ENCODE measurements at places on chromosomes 2 and 18.
A peak's percentile ranks its signal among the peaks of the same experiment; 100 is the strongest.

DNA sequence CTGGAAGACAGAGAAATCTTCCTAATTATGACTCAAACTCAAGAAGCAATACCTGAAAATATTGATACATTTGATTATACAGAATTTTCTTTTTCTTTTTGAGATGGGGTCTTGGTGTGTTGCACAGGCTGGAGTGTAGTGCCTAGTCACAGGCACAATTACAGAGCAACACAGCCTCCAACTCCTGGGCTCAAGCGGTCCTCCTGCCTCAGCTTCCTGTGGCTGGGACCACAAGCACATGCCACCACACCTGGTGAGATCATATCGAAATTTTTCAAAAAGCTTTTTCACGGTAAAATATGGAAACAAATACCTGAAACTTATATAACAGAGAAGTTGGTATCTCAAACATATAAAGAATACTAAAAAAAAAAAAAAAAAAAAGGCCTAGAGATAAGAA is 27.9 kb downstream of the TGFBRAP1 start:
- no peak for DNase-seq

GRCh38 chr2:162074928-162075688 is 1.1 kb upstream of the DPP4 start:
- DNase-seq: no peak

GRCh38 chr2:58025150-58025933 is 21.3 kb upstream of the VRK2 start:
- DNase-seq: no peak

GRCh38 chr2:165743442-165743841 is 50.6 kb downstream of the GALNT3 start:
- no peak for DNase-seq

DNA sequence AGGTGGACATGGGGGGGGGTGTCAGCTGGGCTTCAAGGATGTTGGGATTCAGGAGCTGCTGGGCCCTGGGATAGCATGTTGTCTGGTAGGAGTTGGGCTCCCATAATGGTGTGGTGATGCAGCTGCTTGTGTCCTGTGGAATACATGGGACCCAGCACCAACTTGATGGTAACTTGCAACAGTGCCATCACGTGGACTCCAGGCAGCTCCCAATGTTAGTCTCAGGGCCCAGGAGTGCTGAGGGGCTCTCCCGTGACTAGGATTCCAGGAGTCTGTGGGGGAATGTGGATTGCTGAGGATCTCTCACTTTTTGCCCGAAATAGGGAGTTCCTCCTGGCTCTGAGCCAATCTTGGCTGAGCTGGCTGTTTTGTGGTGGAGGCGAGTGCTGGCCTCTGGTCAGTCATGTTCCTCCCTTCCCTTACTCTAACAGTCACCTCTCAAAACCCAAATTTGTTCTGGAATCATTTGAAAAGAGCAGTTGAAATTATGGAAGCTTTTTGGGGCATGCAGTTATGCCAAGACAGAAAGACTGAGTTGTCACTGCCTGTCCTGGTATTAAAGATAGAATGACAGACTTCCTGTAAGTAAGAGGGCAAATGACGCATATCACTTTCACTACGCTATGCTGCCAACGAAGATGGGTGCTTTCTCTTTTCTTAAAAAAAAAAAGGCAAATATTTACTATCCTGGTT is 607.1 kb downstream of the ADCYAP1 start:
- no peak for DNase-seq

GRCh38 chr2:144099340-144099739 is 420.6 kb downstream of the ZEB2 start:
- DNase-seq: no peak

GRCh38 chr2:234633581-234634230 is 136.8 kb upstream of the ARL4C start:
- DNase-seq: no peak

DNA sequence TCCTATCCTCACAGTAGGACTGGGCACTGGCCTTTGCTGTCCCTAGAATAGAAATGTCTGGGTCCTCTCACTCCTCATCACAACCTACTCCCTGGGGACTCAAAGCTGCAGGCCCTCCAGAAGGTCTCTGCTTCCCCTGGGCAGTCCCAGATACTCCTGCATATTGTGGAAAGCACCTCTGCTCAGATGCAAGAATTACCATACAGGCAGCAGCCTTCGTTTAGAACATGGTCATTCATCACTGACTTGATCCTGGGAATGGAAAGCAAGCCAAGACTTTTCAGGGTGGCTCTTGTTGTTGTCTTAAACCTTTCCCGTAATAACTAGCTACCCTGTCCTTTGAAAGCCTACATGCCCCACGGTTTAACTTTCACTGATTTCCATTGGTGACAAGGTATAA is 53.1 kb upstream of the NPAS2 start:
- DNase-seq: no peak

GRCh38 chr2:71557321-71557720 is 104.0 kb downstream of the DYSF start:
- no peak for DNase-seq

DNA sequence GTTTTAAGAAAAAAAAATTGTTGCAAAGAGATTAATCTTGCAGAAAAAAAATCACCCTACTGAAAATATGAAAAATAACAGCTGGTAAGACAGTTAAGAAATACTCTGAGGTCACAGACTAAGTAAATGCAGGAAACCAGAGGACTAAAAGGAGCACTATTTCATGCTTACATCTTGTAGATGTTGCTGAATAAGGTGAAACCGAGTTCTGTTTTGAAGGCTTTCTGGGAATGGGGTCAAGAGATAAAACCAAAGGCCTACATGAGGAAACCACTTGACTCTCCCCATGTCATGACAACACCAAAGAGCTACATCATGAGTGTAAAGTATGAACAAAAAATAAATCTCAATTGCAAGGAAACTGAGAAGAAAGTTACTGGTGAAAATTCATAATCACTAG is 197.6 kb downstream of the LRP1B start:
- DNase-seq: no peak

GRCh38 chr2:38656866-38657480 is 8.9 kb upstream of the GALM start:
- no peak for DNase-seq

- no peak for DNase-seq
Observed at GRCh38 chr2:30267161-30267975, 36.0 kb downstream of the LBH start.

- no peak for DNase-seq
Observed at GRCh38 chr2:227713291-227713690, 4.5 kb downstream of the SLC19A3 start.

GRCh38 chr18:76414936-76415621 is 80.0 kb downstream of the ZNF516 start:
- DNase-seq: no peak

DNA sequence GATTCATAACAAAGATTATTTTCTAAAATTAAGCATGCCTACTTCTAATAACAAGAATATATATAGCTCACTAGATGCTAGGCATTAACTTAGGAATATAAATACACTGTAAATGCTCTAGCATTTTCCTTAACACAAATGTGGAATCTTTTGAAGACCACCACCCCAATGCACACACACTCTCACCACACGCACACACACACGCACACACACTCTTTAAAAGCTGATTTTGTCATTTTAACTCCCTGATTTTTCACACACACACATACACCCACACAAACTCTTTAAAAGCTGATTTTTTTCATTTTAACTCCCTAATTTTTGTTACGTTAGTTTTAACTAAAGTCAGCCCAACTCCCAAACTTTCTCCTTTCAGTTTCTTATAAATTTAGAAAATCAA is 3.0 kb downstream of the COL5A2 start:
- no peak for DNase-seq

- DNase-seq: no peak
Observed at GRCh38 chr2:38690499-38691420, 24.8 kb downstream of the GALM start.

DNA sequence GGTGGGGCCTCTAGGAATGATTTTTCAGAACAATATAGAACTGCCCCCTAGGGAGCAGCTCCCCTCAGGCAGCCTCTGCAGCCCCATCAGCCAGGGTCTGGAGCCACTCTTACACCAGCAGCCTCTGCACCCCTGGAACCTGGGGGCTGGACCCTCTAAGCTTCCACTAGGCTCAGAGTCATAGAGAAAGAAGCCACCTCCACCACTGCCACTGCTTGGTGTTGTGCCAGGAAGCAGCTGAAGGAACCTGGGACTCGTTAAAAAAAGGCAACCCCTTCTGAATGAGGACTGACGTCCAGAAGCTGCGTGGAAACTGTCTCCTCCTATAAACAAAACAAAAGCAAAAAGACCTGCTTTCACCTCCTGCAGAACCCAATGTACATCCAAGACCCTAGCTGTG is 98.1 kb upstream of the HS6ST1 start:
- no peak for DNase-seq

DNA sequence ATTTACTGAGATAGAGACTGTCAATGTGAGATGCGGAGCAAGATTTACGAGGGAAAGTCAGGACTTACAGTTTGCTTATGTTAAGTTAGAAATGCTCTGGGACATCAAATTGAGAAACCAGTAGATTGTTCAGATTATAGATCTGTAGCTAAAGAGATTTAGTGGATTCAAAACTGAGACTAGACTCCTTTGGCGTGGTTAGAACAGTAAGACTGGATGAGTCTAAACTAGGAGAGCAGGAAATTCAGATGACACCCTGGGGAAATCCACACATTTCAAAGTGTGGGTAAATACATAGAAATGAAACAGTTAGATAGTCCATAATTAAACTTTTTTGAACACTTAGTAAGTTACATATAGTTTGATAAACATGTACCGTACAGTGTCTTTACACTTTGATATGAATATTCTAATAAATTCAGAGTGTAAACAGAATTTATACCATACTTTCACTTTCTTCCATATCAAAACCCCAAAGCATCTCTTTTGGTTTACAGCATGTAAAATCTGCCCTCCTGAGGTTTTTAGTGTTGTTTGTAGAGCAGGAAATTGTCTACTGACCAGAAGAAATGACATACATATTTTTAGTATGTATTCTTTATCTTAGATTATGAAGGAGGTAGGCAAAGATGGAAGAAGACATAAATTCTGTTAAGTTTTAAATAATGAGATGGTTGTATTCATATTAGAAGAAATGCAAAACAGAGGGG is 231.5 kb downstream of the NYAP2 start:
- DNase-seq: no peak

- no peak for DNase-seq
Observed at GRCh38 chr18:13180614-13181375, 37.8 kb upstream of the LDLRAD4 start.

DNA sequence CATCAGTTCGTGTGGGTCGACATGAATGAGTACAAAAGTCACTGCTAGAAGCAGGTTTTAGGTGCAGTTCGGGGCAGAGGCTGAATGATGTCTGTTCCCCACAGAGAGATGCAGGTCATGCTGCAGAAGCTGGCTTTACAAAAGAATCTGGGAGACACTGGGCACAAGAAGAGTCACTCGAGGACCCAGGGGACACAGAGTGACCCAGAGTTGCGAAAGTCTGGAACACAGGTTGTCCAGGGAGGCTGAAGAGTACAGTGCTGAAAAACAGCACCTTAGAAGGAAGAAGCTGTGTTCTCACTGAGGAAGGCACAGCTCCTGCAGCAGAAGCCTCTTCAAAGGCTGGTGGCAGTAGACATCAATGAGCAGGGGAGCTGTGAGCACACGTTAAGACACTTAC is 14.8 kb downstream of the CACNB4 start:
- DNase-seq: no peak

DNA sequence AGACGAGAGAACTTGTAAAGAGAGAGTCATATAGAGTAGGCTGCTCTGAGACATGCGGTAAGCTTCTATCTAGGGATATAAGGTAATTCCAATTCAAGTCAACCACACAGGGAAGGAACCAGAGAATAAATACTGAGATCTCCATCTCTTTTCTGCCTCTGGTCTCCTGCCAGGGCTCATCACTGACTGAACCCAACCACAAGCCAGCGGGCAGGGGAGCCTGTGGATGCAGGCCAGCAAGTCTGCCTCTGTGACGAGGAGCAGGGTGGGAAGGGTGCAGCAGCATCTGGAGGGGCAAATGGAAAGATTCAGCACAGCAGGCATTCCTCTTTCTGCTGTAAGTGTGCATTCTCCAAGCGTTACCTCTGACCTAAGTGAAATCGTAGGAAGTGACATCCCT is 82.2 kb downstream of the ICOS start:
- no peak for DNase-seq

GRCh38 chr2:152047824-152048471 is 50.9 kb downstream of the CACNB4 start:
- DNase-seq: no peak

GRCh38 chr18:2961821-2962220 is 51.1 kb downstream of the LPIN2 start:
- DNase-seq: no peak

- no peak for DNase-seq
Observed at GRCh38 chr2:157922815-157923214, 46.7 kb upstream of the ACVR1 start.

- DNase-seq: no peak
Observed at GRCh38 chr18:55753643-55754263, 165.8 kb upstream of the TCF4 start.

GRCh38 chr2:105876191-105876590 is 131.5 kb downstream of the NCK2 start:
- DNase-seq: no peak

- DNase-seq: no peak
Observed at GRCh38 chr2:239148495-239149200, 252.2 kb downstream of the HDAC4 start.

DNA sequence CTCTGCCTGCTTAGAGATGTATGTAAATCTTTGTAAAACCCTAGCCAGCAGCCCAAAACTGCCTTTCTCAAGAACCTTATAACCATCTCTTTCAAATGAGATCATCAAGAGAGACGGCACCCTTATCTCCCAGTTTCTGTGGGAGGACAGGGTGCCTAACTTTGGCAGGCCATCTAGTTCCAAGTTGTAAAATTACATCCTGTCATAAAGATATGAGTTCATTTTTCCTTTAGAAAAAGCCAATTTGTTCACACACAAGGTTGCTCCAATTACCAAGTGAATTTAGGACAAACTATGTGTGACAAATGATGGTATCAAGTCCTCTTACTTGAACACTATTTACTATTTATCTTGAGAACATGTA is 65.3 kb downstream of the MEMO1 start:
- DNase-seq: no peak

GRCh38 chr2:117058366-117058765 is 756.1 kb upstream of the DDX18 start:
- DNase-seq: no peak

DNA sequence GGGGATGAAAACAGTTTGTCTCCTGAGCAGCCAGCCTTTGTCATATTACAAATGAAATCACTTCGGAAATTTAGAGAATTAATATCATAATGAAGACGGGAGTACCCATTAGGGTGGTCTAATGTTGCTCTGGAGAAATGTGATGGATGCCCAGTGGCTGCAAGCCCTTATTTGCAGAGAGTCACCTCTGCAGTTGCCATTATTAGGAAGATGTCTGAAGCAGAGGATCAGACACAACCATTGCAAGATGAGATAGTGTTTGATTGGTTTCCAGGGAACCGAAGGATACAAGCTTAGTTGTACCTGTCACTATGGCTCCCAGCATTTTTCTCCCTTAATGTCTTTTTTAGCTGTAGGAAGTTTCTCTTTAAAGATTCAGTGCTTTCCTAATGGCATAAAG is 272.4 kb downstream of the FIGN start:
- no peak for DNase-seq

GRCh38 chr2:43224571-43225092 is 1.8 kb downstream of the ZFP36L2 start:
- peak; percentile 31 for DNase-seq

GRCh38 chr2:135985826-135986393 is 484 bp upstream of the DARS1 start:
- no peak for DNase-seq

Measured in T-helper 17 cell (primary cell).